ENCODE measurements at places on chromosomes 3 and 15.

DNA sequence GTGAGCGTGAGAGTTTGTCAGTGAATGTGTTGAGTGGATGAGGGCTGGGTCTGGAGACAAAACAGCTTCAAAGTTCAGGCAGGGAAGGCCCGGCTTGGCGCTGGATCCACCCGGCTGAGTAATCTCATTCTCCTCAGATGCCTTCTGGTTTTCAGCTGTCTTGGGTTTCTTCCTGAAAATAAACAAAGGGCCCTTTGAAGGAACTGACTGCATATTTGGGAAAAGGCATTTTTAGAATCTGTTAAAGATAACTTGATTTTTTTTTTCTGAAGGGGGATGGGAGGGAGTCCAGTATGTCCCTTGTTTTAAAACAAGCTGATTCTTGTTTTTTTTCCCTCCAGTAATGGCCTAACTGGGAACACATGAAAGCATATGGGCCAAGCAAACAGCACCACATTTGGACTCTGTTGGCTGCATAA is 86.4 kb downstream of the TIGIT start:
- DNase-seq: no peak

GRCh38 chr3:72721683-72722381 is 126.4 kb downstream of the SHQ1 start:
- no peak for DNase-seq

DNA sequence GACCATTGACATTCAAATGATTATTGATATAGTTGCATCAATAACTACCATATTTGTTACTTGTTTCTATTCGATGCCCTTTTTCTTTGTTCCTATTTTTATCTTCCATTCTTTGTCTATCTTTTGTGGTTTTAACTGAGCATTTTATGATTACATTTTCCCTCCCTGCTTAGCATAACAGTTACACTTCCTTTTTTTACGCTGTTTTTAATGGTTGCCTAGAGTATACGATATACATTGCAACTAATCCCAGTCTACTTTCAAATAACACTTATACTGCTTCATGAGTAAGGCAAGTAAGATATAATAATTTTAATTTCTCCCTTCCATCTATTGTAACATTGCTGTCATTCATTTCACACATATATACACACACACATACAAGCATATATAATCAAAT is 26.3 kb downstream of the COL6A6 start:
- no peak for DNase-seq

DNA sequence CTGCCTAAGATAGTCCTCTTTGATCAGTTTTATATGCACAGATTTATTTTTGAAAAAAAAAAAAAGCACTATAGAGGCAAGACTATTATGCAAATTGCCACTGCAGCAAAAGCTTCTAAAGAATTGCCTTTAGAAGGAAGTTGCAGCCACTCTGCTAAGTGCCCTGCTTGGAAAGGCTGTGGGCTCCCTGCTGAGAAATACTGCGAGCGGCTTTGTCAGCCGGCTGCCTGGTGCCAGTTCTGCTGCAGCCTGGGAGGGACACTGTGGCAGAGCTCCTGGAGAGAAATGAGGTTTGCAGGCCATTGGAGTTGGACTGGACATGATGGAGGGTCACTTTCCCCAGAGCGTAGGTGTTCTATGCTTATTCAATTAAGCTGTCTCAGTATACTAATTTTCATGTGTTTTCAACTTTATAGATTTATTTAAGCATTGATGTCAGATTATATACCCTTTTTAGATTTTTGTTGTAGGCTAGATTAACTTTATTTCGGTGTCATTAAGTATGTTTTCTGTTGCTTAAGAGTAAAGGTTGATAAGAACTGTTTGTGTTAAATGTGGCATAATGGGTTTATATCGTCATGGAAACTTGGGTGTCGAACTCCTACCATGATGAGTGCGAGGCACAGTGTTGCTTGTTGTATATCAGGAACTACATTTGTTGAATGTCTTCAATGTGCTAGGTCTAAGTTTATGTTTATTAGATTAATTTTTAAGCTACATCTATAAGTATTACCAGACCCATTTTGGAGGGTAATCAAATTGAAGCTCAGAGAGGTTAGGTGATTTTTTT is 6.6 kb downstream of the MAP2K5 start:
- DNase-seq: no peak

- DNase-seq: no peak
These were observed 244.2 kb downstream of the NAALADL2 start for GRCh38 chr3:175103298-175103697.

DNA sequence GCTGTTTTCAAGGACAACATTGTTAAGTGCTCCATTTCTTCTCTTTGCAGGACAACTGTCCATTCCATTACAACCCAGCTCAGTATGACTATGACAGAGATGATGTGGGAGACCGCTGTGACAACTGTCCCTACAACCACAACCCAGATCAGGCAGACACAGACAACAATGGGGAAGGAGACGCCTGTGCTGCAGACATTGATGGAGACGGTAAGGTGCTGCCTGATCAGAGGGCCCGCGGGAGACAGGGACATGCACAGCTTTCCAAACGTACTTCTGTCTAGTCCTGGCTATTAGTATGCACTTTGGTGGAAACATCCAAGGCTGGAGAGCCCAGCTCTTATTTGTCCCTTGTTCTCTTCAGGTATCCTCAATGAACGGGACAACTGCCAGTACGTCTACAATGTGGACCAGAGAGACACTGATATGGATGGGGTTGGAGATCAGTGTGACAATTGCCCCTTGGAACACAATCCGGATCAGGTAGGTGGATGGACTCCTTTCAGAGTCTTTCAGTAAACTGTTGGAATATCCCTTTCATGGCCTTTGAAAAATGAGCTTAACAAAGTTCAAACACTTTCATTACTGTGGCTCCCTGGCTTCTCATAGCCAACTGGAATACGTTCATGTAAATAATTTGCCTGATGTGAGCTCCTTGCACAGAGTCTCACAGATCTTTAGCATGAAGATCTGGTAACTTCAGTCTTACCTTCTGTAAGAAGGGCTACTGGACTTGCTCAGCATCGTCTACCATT is 10.4 kb downstream of the THBS1 start:
- DNase-seq: no peak

DNA sequence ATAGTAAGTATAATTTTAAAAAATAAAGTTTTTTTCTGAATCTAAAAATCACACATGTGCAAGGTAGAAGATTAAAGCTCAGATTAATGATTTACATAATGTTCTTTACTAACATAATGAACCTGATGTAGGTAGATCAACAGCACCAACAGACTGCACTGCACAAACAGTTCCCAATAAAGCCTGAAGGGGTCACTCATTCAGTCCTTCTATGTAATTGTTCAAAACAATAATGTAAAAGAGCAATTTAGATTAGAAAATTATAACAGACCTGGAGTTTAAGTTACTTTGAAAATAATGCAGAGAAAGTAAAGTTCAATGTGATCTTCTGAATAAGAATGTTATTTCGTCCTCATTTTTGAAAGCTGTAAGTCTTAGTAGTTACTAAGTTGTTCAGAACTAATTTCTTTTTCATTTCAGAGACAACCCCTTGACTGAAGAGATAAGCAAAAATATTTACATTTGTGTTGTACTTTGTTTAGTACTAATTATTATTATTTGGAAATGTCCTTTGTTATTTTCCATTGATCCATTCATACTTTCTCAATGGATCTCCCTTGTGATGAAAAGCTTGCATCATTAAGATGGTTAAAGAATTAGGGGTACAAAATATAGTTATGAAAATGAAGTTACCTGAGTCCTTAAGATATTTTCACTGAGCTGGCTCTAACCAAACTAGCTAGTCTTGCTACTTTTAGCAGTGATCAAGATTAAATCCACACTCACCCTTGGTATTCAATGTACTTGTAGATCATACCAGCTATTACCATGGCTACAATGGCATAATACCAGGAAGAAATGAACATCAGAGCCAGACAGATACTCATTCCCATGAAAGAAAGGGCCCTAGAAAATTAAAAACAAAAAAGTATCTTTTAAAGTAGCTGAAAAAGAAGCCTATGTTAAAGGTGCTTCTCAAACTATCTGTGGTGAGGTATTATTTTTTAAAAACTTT is 16.8 kb downstream of the EMC4 start:
- no peak for DNase-seq

DNA sequence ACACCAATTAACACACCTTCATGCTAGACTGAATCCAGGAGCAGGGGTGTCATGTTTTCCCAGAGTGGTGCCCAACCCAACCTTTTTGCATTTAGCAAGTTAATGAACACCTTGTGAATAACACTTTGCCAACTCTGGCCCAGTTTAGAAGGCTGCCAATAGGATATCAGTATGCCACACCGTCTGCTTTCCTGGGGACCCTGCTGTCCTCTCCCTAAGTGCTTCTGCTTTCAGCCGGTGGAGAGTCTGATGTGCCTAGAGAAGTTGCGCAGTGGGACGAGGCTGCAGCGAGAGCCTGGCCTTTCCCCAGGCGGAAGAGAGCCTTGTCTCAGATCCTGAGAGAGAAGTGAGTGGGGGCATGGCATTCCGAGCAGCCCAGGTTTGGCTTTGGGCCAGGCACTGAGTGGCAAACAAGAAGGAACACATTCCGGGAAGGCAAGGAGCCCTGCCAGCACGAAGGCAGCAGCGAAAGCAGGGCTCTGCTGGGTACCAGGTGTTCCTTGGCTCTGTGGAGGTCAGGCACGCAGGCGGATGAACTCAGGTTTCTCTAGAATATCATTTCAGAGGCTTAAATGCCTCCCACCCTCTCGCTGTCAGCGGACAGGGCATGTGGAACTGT is 36.9 kb downstream of the SENP8 start:
- DNase-seq: no peak

GRCh38 chr3:185737020-185737419 is 87.8 kb downstream of the IGF2BP2 start:
- DNase-seq: no peak

GRCh38 chr3:102532901-102533300 is 98.1 kb downstream of the ZPLD1 start:
- no peak for DNase-seq

- no peak for DNase-seq
These were observed 1056.8 kb downstream of the ROBO2 start for GRCh38 chr3:78096488-78097255.

GRCh38 chr3:52429031-52429430 is 15.9 kb downstream of the SEMA3G start:
- DNase-seq: no peak

GRCh38 chr3:101194392-101194791 is 126.0 kb downstream of the IMPG2 start:
- DNase-seq: no peak

Measured in stimulated activated effector memory CD8-positive, alpha-beta T cell treated with anti-CD3 and anti-CD28 coated beads, Interleukin-12 subunit alpha, Interleukin-12 subunit beta, amount 100 ng/mL, for 72 hours (primary cell).